ENCODE measurements at places on chromosomes 11 and 22.
A peak's percentile ranks its signal among the peaks of the same experiment; 100 is the strongest.

DNA sequence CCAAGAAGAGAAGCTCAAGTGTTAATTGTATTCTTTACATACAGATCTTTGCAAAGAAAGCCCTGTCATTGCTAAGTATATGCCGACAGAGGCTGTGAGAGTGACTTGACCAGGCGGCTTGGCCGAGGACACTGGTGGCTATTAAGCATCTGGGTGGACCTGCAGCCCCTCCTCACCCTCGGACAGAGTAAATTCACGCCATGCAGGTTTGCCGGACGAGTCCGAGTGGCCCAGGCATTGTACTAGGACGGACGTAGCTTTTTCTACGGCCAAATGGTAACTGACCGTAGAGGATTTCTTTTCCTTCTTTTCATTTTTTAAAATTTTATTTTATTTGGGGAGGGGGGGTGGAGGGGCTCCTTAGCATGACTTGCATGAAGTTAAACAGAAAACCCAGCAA, 47.0 kb downstream of the KCNC1 start:
- DNase-seq = no peak

DNA sequence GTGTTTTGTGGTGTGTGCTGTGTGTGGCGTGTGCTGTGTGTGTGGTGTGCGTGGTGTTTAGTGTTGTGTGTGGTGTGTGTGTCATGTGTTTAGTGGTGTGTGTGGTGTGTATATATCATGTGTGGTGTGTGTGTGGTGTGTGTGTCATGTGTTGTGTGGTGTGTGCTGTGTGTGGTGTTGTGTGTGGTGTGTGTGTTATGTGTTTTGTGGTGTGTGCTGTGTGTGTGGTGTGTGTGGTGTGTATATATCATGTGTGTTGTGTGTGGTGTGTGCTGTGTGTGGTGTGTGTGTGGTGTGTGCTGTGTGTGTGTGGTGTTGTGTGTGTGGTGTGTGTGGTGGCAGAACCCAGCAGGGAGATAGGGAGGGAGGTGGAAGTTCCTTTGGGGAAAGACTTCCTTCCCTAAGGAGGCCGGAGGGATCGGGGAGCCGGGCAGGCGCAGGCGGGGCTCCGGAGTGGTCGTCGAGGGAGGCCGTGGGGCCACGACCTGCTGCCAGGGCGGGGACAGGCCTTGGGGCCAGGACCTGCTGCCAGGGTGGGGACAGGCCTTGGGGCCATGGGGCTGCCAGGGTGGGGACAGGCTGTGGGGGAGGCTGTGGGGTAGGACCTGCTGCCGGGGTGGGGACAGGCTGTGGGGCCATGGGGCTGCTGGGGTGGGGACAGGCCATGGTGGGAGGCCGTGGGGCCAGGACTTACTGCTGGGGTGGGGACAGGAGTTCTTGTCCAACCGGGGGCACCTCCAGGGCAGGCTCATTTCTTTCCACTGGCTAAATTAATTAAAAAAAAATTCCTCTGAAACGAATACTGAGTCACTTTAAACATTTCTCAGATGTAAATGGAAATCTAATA, 15.2 kb downstream of the PIM3 start:
- DNase-seq = peak; percentile 9

DNA sequence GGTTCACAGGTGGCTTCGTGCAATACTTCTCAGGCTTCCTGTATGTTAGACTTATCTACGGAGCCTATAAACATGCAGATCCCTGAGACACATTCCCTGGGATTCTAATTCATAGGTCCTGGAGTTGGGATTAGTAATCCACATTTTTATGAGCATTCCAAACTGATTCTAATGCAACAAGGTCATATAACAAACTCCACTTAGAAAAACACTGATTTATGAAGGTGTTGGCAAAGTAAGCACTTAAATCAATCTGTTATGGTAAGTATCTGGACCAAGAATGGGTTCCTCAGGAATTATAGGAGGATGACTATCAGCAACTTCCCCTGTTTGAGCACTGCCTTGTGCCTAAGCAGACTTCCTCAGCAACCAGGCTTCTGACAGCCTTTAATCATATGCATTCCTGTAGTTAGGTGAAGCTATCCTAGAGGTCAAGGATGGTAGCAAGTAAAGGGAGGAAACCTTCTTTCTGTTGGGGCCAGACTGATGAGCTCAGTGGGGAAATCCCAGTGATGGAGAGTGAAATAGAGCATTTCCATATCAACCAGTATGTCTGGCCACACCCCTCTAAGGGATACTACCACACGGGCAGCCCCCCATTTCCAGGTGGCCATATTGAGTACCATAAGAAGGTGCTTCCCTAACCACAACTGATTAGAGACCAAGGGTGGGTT, 89.6 kb downstream of the RASSF10 start:
- DNase-seq = no peak

- no peak for DNase-seq
These were observed 400.8 kb downstream of the SOX6 start for GRCh38 chr11:15955595-15955994.

GRCh38 chr22:35660291-35661127, 12.3 kb downstream of the APOL6 start:
- DNase-seq = no peak

- DNase-seq = no peak
These were observed 6.5 kb downstream of the GAL start for GRCh38 chr11:68690671-68691401.

- no peak for DNase-seq
These were observed 16.1 kb downstream of the LMO2 start for GRCh38 chr11:33875621-33876294.

GRCh38 chr11:34620820-34621792, at the start of gene EHF:
TSS of gene EHF (plus strand) at chr11:34621093. CDS start at chr11:34642631, 21,538 bp downstream.
- no peak for DNase-seq

- DNase-seq = peak; percentile 60
These were observed 565.9 kb downstream of the ETS1 start for GRCh38 chr11:128021349-128022006.

- DNase-seq = no peak
These were observed 31.6 kb upstream of the CAVIN3 start for GRCh38 chr11:6351782-6352382.
